ENCODE measurements at places on chromosomes 6 and 20.
A peak's percentile ranks its signal among the peaks of the same experiment; 100 is the strongest.

DNA sequence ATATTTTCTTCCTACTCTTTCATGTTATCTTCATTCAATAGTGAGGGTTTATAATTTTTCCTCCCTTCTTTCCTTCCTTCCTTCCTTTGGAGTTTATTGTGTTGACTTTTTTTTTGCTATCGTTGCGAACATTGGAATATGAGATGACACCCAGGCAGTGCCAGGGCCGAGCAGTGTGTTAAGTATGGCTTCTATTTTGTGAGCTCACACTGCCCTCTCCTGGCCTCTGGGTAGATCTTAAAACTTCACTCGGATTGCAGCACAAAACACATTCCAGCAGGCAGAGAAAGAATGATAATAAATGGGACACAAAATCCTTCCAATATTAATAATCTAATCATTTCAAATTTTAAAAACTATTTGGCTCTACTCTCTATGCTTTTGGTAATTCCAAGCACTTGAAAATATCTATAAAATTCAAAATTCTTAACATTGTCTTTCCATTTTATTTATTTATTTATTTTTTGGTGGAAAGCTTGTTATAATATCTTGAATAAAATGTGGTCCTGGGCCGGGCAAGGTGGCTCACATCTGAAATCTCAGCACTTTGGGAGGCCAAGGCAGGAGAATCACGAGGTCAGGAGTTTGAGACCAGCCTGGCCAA, 147.4 kb upstream of the OLIG3 start:
- peak; percentile 54 for DNase-seq

DNA sequence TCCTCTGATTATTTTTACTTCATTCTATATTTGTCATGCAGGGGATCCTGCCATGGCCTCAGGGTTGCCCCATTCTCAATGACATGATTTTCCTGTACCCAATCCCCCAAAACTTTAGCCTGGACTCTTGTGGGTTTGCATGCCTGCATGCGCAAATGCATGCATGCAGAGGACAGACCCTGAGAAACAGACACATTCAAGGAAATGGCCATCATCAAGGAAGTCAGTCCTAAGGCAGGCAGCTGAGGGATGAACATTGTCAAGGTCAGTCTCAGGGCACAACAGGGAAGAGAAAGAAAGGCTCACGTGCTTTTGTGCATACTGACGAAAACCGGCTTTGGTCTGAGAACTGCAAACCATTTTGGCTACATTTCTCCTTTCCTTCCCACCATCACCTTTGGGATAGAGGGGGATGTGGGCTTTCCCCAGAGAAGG, 13.1 kb downstream of the NEDD9 start:
- DNase-seq: no peak

DNA sequence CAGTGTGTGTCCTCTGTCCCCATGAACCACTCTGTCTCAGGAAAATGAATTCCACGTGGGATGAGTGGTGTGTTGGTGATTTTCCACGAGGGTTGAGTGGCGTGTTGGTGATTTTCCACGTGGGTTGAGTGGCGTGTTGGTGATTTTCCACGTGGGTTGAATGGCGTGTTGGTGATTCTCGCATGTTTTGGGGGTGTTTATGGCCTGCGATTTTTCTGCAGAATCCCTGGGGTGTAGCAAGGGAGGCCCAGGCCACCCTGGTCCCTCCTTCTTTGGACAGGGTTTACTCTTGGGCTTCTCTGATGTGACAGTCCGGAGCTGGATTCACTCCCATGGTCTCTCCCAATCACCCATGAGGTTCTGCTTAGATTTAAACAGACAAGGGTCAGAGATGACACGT, 90.6 kb upstream of the FRMD1 start:
- DNase-seq: no peak

DNA sequence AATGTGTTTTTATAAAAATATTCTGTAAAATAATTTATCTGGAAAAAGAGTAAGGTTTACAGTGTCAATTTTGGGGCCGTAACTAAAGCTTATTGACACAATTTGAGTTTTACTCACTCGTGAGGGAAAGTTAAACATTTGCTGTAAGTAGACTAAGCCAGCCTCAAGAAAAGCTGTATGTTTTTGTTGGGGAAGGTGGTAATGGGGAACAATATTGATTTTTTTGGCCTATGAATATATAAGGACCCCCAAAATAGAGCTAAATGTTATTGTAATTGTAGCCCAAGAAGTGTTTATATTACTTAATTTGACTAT, 1.4 kb downstream of the SENP6 start:
- no peak for DNase-seq

- DNase-seq: no peak
These were observed 410.5 kb downstream of the QKI start for GRCh38 chr6:163825033-163825432.
